ENCODE measurements at places on chromosomes 5 and 9.

DNA sequence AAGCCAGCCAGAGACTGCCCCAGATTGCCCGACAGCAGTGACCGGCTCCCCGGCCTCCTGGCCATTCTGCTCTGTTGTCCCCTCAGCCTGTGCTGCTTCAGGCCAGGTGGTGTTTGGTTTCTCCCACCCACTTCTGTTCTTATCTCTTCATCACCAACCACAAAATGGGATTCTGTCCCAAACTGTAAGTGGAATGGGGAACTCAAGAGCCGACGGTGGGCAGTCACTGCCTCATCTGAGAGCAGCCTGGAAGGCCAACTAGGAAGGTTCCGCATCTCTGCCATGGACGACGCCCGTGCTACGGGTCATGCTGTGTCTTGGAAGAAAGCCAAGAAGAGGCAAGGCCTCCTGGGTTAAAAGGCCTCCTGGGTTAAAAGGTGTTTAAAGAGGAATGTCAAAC is 219.0 kb upstream of the PIK3R1 start:
- no peak for DNase-seq

DNA sequence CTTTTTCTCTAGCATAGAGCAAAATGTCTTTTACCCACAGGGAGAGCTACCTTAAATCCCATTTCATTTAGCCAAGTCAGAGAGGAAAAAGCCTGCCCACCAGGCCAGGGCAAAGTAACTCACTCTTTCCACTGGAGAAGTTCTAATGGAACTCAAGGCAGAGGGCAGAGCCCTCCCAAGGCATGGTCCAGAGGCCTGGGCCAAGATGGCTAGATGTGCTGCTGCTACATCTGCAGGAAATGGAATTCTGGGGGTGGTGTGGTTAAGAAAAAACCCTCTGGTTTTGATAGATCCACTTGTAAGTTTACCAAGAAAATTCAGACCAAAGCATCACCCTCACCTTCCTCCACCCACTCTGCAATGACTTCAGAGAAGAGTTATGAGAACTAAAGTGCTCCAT is 37.3 kb downstream of the CSF2 start:
- no peak for DNase-seq

GRCh38 chr9:108156270-108156998 is 666.9 kb upstream of the KLF4 start:
- no peak for DNase-seq

GRCh38 chr5:125501396-125501795 is 755.0 kb upstream of the ZNF608 start:
- no peak for DNase-seq

- no peak for DNase-seq
Observed at GRCh38 chr9:86978922-86979474, 31.7 kb upstream of the GAS1 start.

GRCh38 chr5:14399054-14399692 is 182.4 kb upstream of the OTULINL start:
- DNase-seq = no peak

GRCh38 chr5:138466125-138466899 is 1.0 kb downstream of the EGR1 start:
- DNase-seq = no peak

- peak; percentile 7 for DNase-seq
Observed at GRCh38 chr5:81779125-81779915, 28.4 kb upstream of the SSBP2 start.

DNA sequence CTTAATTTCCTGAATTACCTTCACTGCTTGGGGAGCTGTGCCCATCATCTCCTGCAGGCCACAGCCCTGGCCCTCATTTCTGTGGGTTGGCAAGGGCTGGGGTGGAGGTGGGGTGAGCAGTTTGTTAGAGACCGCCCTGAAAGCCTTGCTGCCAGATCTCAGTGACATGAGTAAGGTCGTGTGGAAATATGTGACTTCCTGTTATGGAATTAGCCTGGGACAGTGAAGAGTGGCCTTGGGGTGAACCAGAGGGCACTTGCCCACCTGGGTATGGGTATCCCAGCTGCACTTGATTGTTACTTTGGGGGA is 2.5 kb upstream of the HNRNPAB start:
- DNase-seq = no peak

DNA sequence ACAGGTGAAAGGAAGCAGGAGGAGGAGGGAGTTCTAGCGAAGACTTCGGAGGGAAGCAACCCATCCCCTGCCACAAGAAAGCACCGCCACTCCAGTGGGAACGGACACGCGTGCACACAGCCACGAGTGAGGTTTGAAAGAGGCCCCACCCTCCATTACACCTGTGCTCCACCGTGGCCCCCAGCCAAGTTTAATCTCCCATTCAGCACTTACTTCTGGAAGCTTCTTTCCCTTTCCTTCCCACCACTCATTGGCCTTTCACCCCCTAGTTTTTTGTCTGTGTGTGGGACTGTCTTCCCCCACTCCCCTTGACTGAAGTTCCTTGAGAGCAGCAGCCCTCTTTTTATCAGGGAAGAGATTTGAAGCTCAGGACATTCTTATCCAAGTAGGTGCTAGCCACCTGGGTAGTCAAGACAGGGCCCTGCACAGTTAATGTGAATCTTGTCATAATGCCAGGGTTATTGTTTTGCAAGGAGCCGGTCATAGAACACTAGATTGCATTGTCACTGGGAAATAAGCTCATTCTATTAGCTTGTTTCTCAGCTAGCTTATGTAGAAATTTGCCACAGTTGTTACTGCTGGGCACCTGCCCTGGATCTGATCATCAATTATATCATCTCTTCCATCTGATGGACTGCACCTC is 256.0 kb downstream of the DOCK8 start:
- no peak for DNase-seq

DNA sequence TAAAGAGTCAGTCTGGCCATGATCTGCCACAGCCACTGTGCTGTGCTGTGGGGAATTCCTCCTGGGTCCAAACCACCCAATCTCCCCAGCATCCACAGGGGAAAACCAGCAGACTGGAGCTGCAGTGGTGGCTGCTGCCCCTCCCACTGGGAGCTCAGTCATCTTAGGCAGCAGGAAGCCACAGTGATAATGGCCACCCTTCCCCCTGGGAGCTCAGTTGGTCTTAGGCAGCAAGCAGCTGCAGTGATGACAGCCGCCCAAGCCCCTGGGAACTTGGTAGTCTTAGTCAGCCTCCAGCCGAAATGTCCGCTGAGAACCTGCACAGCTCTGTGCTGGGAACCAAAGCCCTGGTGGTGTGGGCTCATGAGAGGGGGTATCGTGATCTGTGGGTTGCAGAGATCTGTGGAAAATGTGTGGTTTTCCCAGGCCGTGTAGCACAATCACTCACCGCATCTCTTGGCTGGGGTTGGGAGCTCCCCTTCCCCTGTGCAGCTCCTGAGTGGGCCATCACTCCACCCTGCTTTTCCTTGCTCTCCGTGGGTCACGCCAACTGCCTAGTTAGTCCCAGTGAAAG is 38.4 kb upstream of the SMIM15 start:
- DNase-seq = no peak

DNA sequence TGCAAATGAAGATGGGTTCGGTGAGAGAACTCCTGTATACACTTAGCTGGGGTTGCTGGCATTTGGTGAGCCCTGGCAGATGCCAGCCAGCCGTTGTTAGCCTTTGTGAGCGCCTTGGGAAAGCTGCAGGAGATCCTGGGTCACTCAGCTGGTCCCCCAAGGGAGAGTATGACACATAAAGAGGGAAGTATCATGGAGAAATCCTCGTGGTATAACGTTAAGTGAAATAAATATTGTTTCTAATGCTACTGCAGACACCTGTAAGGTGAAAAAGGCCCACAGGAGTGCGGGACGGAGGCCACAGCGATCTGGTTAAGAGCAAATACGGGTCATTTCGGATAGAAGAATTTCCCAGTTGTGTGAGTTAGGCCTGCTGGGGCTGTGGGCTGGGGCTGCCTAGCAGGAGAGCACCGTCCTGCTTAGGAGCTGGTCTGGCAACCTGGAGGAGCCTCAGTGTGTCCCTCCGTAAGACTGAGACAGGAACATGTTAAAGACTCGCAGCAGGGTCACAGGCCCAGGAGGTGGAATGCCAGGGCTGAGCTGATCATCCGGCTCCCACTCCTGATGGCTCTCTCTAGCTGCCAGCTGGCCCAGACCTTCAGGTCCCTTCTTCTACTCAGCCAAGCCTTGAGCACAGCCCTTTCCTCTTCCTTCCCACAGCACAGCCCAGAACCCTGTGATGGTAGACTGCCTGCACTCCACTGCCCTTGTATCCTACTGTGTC is 4.9 kb downstream of the NKX2-5 start:
- no peak for DNase-seq

- no peak for DNase-seq
Observed at GRCh38 chr9:89941875-89942274, 337.1 kb downstream of the GADD45G start.

DNA sequence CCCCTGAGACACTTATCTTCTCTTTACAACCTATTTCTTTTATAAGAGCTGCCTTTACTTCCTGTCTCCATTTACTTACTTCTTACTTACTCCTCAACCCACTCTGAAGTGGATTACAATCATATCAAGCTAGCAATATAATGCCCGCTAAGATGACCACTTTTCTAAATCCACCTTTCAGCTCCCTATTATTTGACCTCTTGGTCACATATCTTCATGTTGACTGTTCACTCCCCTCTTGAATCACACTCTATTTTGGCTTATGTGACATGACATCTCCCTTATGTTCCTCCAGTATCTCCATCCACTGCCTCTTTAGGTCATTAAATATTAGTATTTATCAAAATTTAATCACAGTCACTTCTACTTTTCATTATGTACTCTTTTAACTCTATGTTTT is 255.3 kb upstream of the TRPC7 start:
- DNase-seq = no peak

GRCh38 chr5:38827525-38827924 is 18.3 kb upstream of the OSMR start:
- DNase-seq = no peak

DNA sequence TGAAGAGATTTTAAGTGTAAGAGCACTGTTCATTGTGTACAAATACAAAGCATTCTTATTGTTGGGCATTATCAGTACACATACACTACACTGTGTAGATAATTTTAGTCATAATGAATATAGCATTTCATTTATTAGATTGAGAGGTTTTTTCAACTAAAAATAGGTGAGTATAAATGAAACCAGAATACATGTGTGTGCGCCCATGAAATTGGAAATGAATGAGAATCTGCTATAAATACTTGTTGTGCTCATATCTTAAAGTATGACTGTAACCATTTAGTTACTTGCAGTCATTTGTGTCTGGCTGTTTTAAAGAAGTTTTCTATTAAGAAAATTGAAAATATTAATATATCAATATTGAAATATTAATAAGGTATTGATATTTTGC is 189.0 kb upstream of the MEF2C start:
- no peak for DNase-seq

DNA sequence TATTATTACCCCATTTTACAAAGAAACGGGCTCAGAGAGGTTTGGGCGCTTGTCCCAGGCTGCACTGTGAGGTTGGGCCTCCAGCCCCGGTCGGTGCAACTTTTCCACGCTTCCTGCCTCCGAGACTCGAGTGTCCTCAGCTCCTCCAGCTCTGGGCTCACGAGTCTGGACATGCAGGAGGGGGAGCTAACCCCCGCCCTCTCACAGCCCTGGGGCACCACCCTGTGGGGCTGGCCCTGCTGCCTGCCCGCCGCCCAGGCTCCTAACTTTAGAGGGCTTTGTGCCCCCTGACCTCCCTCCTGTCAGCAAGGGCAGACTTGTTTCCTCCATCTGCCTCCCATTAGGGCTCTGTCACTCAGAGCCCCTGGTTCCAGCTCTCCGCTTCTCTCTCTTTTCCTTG is 4.3 kb upstream of the ASB6 start:
- DNase-seq = no peak

GRCh38 chr5:6753851-6754250 is 40.6 kb downstream of the TENT4A start:
- DNase-seq = no peak

DNA sequence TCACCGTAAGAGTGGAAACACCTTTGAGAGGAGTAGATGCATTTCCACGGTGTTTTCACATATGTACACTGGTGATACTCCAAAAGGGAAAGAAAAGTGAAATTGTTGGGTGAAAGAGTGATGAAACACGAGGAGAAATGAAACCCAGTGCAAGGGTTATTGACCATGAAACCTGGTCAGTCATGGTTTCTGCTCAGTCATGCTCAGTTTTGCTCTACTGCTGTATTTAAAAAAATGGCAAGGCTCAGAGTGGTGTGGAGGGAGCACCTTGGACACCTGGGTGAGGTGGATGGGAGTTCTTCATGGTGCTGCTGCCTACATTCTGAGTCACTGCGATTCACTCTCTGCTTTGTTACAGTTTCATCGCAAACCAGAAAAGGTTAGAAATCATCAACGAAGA is 32.3 kb downstream of the NTRK2 start:
- DNase-seq = no peak

GRCh38 chr9:98318834-98319478 is 63.5 kb upstream of the TBC1D2 start:
- no peak for DNase-seq

- no peak for DNase-seq
Observed at GRCh38 chr5:81066102-81066501, 105.9 kb downstream of the RASGRF2 start.

DNA sequence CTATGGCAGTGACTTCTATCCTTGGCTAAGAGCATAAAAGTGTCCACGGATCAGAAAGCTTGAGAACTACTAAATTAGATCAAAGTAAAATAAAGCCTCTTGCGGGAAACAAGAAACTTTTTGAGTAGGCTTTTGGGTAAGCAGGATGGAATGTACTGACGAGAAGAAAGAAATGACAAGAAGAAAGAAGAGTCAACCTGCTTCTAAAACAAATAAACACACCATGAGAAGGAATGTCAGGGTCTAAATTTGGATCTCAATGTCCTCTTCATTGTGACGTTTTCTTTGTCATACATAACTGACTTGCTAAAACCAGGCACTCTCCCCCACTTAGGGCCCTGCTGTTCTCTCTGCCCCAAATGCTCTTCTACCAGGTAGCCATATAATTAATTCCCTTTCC is 290.1 kb upstream of the PTGER4 start:
- DNase-seq = no peak

DNA sequence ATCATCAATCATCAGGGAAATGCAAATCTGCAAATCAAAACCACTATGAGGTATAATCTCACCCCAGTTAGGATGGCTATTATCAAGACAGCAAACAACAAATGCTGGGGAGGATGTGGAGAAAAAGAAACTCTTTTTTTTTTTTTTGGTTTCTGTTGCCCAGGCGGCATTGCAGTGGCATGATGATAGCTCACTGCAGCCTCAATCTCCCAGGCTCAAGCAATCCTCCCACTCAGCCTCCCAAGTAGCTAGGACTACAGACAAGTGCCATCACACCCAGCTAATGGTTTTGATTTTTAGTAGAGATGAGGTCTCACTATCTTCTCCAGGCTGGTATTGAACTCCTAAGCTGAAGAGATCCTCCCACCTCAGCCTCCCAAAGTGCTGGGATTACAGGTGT is 5.4 kb upstream of the CNTRL start:
- DNase-seq = no peak

GRCh38 chr5:67576112-67576511 is 379.5 kb upstream of the CD180 start:
- no peak for DNase-seq

GRCh38 chr5:761854-762710 is 22.4 kb downstream of the ZDHHC11B start:
- DNase-seq = no peak

GRCh38 chr5:176550275-176550831 is 1.2 kb downstream of the CDHR2 start:
- DNase-seq = no peak

- DNase-seq = no peak
Observed at GRCh38 chr9:107816561-107817021, 327.0 kb upstream of the KLF4 start.
